Lower lobe of right lung (tissue), 2 donors: ENCODE measurements at places on chromosomes 6 and 20.

- DNase-seq = no peak
Observed at GRCh38 chr6:6131492-6132109, 124.9 kb upstream of the NRN1 start.

GRCh38 chr6:116266803-116267202, 12.9 kb downstream of the TSPYL1 start:
- no peak for DNase-seq

DNA sequence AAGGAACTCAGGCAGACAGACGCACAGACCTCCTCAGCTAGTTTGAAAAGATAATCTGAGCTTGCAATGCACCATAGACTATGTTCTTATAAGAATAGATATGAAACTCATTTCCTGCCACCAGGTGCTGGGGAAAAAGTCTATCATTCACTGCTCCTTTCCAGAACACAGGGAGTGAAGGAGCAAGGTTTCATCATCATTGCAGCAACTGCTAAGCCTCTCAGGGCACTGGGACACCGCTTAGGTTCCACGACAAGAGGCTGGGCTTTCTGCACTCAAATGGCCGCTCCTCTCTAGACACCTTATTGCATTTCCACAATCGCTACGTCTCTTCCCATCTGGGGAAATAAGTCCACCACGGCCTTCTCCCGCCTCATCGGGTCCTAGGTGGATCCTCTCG, 418.5 kb upstream of the JARID2 start:
- no peak for DNase-seq

GRCh38 chr6:153031335-153031955, 28.9 kb upstream of the MTRF1L start:
- no peak for DNase-seq

DNA sequence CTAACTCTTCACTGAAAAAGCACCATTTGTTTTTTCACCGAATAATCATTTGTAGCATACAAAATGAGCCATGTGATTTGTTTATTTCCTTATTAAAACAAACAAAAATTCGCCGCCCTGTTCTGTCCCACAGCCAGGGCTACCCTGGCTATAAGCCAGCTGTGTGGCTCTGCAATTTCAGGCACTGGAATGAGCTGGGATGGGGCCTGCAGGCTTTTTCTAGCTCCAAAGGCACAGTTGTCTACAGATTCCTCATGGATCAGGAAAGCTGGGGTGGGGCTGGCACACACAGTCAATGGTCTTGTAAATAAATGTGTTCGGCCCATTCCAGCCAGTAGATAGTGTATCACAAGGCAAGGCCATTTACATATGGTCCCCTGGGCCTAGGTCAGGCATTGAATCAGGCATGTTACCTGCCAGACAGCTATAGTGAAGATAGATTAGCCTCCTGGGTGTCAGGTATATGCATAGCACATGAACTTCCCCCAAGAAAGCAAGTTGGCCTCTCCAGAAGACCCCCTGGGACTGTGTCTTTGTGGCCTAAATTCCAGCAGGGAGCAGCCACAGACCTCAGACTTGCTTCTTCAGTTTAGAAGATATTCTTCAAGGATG, 608.9 kb downstream of the MAFB start:
- DNase-seq = no peak

DNA sequence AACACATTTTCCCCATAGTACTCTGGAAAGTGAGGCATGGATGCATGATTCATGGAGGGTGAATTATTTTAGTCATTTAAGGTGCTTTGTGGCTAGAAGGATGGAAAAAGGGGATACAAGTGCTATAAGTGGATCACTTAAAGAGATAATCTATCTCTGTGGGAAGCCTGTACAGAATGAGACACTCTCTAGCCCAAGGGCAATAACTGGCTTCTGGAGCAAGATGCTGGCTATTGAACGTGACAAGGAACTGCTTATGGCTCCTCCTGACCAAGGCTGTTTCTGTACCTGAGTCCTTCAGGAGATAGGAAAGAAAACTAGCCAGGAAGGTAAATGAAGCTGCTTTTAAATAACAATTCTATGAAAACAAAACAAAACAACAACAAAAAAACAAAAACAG, 590.7 kb downstream of the EYS start:
- DNase-seq = no peak

DNA sequence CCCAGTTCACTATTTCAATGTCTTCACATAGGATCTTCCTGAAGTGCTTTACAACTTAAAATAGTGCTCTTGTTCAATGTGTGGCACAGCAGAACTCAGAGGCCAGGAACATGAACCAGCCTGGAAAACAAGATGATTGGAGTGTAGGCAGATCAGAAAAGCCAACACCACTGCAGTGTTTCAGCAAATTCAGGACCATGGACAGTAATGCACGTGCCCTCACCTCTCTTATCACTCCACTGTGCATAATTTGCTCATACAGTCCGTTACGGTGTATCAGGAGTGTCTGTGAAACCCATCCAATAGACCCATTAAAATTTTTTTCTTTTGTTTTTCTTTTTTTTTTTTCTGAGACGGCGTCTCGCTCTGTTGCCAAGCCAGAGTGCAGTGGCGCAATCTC, 27.6 kb upstream of the HACE1 start:
- DNase-seq = no peak

- no peak for DNase-seq
Observed at GRCh38 chr20:17651760-17652388, 30.2 kb downstream of the RRBP1 start.

- peak; percentile 81 for DNase-seq
Observed at GRCh38 chr6:31114541-31114878, at the start of gene PSORS1C1. PSORS1C1 (plus strand) TSS chr6:31114800; CDS start chr6:31129633, 14,833 bp downstream.

GRCh38 chr6:37376078-37376743, 22.4 kb downstream of the RNF8 start:
- no peak for DNase-seq

GRCh38 chr20:8057871-8058270, 38.3 kb upstream of the TMX4 start:
- no peak for DNase-seq

GRCh38 chr20:2742934-2743559, 50.5 kb downstream of the EBF4 start:
- DNase-seq = peak; percentile 63

GRCh38 chr20:330233-331149, 5.1 kb downstream of the SOX12 start:
- no peak for DNase-seq

GRCh38 chr6:117677553-117678141, 2.4 kb downstream of the NUS1 start:
- no peak for DNase-seq

- no peak for DNase-seq
Observed at GRCh38 chr6:4374216-4374615, 238.8 kb upstream of the ECI2 start.

- peak; percentile 79 for DNase-seq
Observed at GRCh38 chr6:107657755-107658461, 166.2 kb downstream of the SCML4 start.

- DNase-seq = no peak
Observed at GRCh38 chr20:37833221-37833896, 69.6 kb upstream of the VSTM2L start.

DNA sequence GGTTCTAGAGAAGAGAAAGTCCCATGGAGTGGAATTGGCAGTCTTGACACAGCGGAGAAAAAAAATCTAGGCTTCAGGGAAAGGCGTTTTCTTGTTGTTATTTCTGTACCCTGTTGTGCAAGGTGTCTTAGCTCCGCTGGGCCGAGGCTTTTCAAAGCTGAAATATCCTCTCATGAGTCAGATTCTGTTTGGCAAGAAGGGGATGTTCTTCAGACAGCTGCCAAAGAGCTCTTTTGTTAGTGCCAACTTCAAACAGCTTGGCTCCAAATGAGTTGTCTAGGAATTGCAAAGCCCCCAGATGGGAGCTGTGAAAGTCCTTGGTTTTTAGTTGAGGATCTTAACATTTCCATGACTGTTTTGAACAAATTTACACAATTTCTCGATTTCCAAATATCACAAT, 45.6 kb downstream of the LRRN4 start:
- DNase-seq = peak; percentile 64

GRCh38 chr6:152993431-152993830, 9.1 kb downstream of the MTRF1L start:
- no peak for DNase-seq

- DNase-seq = no peak
Observed at GRCh38 chr20:41456351-41456750, 89.7 kb upstream of the EMILIN3 start.

- DNase-seq = no peak
Observed at GRCh38 chr20:53872561-53873229, 197.7 kb downstream of the BCAS1 start.

DNA sequence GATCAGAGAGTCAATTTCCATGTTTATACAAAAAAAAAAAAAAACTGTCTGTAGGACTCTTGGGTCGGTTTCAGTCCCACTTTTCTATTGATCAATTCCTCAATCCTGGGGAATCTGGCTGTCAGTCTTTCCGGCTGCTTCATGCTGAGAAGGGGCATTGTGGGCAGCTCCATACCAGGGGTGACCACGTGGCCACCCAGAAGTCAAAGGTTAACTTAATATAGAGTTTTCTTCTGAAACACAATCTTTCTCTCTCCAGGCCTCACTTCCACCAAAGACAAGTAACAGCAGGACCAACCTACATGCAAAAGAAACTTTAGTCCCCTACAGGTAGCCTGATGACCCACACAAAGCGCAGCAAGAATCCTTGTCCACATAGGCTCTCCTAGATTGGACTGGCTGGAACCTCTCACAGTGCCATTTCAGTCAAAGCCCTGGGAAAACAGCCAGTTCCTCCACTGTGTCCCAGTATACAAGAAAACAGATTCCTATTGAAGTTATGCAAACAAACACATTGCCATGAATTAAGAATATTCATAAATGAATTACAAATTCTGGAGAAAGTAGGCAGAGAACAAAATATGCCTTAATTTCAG, 18.5 kb upstream of the SERPINB9 start:
- no peak for DNase-seq

- no peak for DNase-seq
Observed at GRCh38 chr6:84524636-84525035, 239.8 kb downstream of the TBX18 start.

DNA sequence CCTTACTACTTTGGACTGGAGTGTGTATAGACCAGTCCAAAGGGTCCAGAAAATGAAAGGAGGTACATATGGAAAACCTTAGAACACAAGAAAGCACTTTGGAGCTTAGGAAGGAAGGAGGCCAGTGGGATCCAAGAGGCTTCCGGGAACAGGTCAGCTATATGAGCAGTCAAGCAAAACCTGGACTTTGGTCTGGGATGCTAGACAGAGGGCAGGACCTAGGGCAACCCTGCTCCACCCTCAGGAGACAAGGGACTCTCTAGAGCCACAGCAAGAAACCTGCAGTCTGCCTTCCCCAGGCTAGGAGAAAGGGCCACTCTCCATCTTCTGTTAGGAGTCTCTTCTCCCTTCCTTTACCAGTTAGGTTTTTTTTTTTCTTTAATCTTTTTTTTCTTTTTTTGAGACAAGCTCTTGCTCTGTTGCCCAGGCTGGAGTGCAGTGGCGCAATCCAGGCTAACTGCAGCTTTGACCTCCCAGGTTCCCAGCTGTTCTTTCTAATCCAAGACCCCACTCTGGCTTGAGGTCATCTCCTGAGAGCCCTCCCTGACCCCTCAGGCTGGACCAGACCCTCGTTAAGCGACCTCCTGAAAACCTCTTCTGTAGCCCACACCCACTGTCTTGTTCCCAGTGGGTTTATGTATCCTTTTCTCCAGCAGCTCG, 4.6 kb downstream of the KCNK5 start:
- DNase-seq = no peak

GRCh38 chr6:84774157-84774984, 10.0 kb upstream of the TBX18 start:
- peak; percentile 50 for DNase-seq

- DNase-seq = no peak
Observed at GRCh38 chr6:133743621-133744020, 145.3 kb upstream of the TCF21 start.

GRCh38 chr20:5888041-5888440, 62.3 kb downstream of the TRMT6 start:
- no peak for DNase-seq

DNA sequence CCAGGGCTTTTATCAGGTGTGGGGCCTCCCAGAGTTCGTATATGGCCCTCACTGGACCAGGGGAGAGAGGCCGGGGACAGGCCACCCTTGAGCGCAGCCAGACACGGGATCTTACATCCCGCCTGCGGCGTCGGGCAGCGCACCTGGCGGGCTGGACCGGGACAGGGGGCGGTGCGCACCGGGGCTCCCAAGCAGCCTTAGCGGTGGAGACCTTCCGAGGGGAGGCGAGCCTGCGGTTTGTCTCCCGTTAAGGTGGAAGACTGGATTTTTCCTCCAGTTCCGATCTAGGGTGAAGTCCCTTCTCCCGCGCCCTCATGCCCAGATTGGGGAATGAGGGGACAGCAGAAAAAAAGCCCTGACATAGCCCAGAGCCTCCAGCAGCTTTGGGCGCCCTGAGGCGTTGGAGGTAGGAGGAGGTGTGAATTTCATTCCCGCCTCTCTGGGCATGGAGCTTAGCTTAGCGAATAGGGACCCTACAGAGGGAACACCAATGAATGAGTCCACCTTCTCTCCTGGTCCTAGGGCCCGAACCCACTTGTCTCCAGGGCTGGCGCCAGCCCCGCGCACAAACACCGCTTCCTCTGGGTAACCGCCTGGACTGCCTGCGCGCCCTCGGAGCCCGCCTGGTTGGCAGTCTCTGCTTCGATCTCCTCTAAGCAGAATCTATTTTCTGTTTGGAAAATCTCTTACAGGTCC, 6.7 kb upstream of the LAMP5 start:
- DNase-seq = no peak

GRCh38 chr6:29926413-29927274, 15.7 kb upstream of the HLA-A start:
- DNase-seq = peak; percentile 91

- DNase-seq = no peak
Observed at GRCh38 chr20:19738951-19739350, 19.1 kb upstream of the RIN2 start.

DNA sequence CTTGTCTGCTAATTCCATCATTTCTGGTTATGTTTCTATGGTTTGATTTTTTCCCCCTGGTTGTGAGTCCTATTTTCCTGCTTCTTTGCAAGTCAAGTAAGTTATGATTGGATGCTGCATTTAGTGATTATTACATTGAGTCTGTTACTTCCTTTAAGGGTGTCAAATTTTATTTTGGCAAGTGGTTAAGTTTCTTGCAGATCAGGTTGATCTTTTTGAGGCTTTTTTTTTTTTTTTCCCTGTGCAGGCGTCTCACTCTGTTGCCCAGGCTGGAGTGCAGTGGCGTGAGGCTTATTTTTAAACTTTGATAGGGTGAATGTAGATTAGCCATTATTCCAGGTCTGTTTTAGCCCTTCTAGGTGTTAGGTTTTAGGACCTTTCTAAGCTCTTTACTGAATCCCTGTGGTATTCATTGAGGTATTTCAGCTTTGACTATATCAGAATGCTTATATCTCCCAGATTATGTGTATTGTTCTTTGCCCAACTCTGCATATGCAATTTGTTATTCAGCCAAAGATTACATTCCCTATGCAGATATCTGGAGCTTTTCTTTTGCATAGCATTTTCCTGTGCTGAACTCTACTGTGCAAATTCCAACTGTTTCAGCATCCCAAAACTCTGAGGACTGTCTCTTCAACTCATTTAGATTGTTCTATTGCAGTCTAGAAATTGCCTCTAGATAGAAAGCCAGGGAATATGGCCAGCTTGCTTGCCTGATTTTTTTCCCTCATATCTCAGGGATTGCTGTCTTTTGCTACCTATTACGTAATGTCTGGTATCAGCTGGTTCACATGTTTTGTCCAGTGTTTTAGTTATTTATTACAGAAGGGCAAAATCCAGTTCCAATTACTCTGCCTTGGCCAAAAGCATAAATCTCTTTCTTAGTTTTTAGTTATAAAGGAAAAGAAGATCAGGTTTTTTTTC, 113.3 kb downstream of the AFG1L start:
- DNase-seq = no peak
